ENCODE measurements at places on chromosomes 5 and 9.

GRCh38 chr5:135355169-135355568, 43.9 kb downstream of the MACROH2A1 start:
- DNase-seq: no peak

DNA sequence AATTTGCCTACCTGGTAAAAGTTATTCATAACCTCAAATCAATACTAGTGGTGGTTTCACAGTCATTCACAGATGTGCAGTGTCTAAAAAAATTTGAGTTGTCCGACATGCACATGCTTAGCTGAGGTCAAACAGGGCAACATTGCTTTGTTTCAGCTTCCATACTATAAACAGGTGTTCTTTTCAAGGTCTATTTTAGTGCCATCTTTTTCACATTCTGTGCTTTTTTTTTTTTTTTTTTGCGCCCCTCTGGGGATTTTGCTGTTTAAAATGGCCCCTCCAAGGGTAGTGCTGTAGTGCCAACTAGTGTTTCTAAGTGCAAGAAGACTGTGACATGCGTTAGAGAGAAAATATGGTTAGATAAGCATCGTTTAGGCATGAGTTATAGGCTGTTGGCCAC, 14.5 kb downstream of the PHAX start:
- peak; percentile 94 for DNase-seq

GRCh38 chr5:95070453-95070852, 214.4 kb downstream of the MCTP1 start:
- DNase-seq: no peak

DNA sequence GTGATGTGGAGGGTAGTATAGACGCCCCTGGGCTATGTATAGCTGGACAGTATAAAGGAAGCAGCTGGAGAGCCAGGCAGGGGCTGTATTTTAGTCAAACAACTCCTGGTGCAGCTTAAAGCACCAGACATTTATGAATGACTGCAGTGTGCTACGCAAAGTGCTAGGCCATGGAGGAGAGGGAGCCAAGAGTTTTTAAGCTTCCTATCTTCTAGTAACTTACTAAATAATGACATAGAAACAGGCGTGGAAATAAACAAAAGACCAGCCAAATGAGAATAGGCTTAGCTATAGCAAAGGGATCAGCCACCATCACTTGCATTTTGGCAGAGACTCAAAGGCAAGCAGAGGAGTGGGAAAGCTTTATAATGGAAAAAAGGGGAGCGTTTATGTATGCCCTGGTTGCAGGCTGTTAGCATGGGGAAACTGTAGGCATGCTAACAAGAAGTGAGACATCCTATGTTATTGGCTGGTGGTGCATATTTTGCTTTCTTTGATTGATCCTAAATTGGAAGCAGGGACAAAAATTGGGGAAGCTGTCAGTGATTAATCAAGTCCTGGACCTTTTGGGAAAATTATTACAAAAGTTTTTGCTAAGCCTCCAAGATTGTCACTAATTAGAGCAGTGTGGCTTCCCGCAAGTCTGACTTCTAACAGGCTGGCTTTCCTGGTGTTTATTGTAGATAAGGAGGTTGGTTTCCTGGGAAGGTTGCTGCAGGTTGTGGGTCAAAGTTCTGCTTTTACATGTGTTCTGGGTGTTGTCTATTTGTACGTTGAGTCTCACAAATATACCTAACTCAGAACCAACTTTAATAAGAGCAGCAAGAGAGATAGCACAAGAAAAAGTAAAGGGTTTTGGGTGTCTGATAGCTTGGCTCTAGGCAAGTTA, 46.6 kb downstream of the RAB3C start:
- DNase-seq: no peak

DNA sequence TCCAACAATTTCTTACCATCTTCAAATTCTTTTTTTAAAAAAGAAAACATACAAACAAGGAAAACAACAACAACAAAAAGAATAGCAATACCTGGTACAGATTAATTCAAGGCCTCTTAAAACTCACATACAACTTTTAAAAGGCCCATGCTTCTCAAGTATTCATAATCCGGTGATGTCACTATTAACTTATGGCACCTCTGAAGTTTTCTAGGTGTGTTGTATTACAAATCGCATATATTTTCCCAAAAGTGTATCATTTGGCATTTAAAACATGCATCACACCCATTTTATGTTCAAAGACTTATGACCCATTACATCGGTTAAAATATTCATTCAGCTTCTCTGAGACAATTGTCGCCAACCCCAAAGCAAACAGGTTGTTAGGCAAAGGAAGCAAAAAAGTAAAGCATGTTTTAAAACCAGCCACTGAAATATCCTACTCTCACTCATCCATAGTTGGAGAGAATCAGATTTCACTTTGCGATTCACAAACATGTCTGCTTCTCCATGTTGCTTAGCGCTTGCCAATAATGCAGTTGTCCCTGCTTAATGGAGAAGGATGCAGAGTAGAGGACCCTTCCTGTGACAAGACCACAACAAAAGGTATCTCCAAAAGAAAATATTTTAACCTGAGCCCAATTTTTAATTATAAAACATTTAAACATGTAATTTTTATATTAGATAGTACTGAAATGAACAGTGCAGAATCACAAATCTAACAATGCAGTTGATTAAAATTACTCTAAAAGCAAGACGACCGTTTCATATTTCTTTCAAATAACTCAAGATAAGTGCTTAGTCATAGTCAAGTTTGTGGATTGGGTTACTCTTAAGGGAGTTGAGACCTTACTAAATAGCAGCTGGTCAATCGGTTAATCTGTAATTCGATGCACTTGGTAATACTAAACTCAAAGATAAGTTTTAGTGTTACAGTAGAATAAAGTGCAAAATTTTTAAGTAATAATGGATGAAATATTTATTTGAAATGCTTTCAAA, 1.6 kb downstream of the SKP1 start:
- peak; percentile 35 for DNase-seq

DNA sequence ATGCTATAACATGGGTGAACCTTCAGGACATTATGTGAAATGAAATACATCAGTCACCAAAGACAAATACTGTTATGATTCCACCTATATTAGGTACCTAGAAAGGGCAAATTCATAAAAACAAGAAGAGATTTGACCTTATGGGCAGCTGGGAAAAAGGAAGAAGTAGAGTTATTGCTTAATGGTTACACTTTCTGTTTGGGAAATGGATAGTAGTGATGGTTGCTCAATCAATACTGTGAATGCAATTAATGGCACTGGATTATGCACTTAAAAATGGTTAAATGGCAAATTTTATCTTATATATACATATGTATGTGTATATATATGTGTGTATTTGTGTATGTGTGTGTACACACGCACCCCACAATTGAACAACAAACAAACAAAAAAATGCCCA, 15.2 kb downstream of the FKBP15 start:
- DNase-seq: no peak

Measured in OCI-LY7 (cell line).